ENCODE measurements at places on chromosomes 1 and 21. TPM values are rescaled to one million over a fixed set of nuclear protein-coding genes. Genes with fewer than 3 reads are reported as not detected.

Gene EXOC8
- 9.0 TPM for total RNA-seq

Gene SCAF4
- total RNA-seq = 31.0 TPM

Gene TFF1
- 45.3 TPM for total RNA-seq

Gene FMO2
- 12.5 TPM for total RNA-seq

DNA sequence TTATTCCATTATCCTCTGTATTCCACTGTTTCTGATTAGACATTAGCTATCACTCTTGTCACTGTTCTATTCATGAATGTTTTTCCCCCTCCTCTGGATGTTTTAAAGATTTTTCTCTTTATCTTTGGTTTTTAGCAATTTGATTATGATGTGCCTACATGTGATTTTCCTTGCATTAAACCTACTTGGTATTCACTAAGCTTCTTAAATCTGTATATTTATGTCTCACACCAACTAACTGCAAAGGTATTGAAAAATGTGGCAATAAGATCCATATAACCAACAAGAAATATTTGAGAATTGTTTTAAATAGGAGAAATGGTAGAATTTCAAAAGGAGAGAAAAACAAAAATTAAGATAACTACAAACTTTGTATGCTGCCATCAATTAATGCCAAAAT is 25.2 kb downstream of the FAF1 start:
- no peak for DNase-seq

DNA sequence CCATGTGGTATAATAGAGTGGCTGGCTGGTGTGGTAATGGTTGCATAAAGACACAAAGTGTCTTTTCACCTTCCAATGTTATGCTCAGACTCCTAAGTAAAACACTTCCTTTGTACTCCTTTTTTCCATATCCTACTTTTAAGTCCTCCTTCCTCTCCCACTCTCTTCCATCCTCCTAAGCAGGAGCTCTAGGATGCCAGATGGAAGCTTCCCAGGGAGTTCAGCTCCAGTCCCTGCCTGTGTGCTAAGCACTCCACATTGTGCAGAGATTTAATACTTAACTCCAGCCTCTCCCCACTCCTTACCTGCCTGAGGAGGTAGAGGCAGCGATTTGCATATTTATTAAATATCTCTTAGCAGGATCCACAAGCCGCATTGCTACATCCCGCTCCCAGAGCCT is 60.5 kb upstream of the IGSF21 start:
- no peak for DNase-seq

GRCh38 chr1:61404597-61405376 is 320.2 kb downstream of the TM2D1 start:
- no peak for DNase-seq
